Activated T-helper 17 cell treated with anti-CD3 and anti-CD28 coated beads, Interleukin-2, amount 50 U/mL, for 72 hours (primary cell): ENCODE measurements at places on chromosomes 1 and 21.

GRCh38 chr1:60133000-60133673, 59.6 kb upstream of the C1orf87 start:
- no peak overlapping the region for H3K27ac ChIP-seq
- no peaks in the 10 kb centered on the region for H3K27me3 ChIP-seq
- ATAC-seq = peak; percentile 31
- no peaks in the 10 kb centered on the region for H3K36me3 ChIP-seq
- no peaks in the 10 kb centered on the region for H3K4me1 ChIP-seq
- no peak overlapping the region for H3K4me3 ChIP-seq

- no peak overlapping the region for H3K27ac ChIP-seq
- H3K36me3 ChIP-seq = peaks cover 32% of the 10 kb centered on the region
- no peaks in the 10 kb centered on the region for H3K27me3 ChIP-seq
- no peak overlapping the region for H3K4me3 ChIP-seq
- no peak for ATAC-seq
- H3K4me1 ChIP-seq = peaks cover 49% of the 10 kb centered on the region
Measured at GRCh38 chr1:176199707-176200106, 7.4 kb downstream of the COP1 start.

- ATAC-seq = no peak
- H3K4me1 ChIP-seq = no peaks in the 10 kb centered on the region
- peaks cover 14% of the 10 kb centered on the region for H3K36me3 ChIP-seq
- H3K4me3 ChIP-seq = no peak overlapping the region
- H3K27me3 ChIP-seq = no peaks in the 10 kb centered on the region
Measured at GRCh38 chr1:243258731-243259130, 2.9 kb downstream of the SDCCAG8 start.

GRCh38 chr1:154867064-154867825, 2.8 kb downstream of the KCNN3 start:
- ATAC-seq = peak; percentile 76
- H3K27me3 ChIP-seq = peaks cover 51% of the 10 kb centered on the region
- H3K27ac ChIP-seq = no peak overlapping the region
- no peak overlapping the region for H3K4me3 ChIP-seq
- H3K36me3 ChIP-seq = no peaks in the 10 kb centered on the region

DNA sequence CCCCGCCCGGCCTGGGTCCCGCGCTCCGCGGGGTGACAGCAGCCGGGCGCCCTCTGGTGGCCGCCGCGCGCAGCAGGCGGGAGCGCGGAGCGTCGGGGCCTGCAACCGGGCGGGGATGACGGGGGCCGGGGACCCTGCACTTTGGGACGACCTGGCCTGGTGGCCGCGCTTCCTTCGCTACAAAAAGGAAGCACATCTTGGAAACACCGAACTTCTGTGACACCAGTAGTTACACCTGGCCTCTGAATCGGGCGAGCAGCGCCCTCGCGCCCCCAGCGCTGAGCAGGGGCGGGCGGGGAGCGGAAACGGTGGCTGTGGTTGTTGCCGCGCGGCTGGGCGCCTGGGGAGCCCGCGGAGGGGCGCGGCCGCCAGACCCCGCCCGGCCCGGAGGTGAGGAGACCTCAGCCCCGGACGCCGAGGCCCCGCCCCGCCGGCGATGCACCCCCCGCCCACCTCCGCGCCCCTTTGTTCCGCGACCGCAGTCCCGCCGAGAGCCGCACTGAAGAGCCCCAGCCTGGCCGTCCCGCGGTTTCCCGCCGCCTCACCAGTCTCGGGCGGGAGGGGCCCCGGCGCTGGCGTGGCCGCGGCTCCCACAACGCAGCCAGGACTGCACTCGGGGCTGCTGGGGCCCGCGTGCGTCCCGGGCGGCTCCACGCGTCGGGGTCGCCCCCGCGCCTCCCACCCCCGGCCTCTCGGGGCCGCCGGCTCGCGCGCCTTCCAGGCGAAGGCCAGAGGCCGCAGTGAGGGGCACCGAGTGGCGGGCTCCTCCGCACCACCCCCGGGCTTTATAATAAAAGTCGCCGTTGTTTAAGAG, 59.3 kb downstream of the H3-3A start:
- H3K4me1 ChIP-seq = peaks cover 9% of the 10 kb centered on the region
- H3K27me3 ChIP-seq = no peaks in the 10 kb centered on the region
- H3K36me3 ChIP-seq = no peaks in the 10 kb centered on the region

GRCh38 chr1:180956028-180956640, 43.4 kb downstream of the KIAA1614 start:
- no peak overlapping the region for H3K27ac ChIP-seq
- no peaks in the 10 kb centered on the region for H3K27me3 ChIP-seq
- H3K4me3 ChIP-seq = no peak overlapping the region
- ATAC-seq = no peak
- H3K36me3 ChIP-seq = peaks cover 23% of the 10 kb centered on the region

DNA sequence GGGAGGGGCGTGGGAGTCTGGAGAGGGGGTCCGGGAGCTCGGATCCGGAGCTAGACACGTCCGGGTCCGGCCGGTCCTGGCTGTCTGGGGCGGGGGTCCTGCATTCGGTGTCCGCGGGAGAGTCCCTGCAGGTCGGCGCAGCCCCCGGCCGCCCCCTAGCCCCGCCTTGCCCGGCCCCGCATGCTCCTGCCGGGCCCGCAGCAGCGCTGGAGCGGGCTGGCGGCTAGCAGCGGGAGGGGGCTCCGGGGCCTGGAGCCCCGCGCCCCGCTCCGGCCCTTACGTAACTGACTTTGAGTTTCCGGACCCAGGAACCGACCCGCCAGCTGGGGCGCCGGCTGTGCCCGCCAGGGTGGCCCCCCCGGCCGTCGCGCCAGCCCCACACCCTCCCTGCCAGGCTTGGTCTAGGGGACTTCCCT, 26.9 kb upstream of the EPB41 start:
- no peaks in the 10 kb centered on the region for H3K27me3 ChIP-seq
- peaks cover 7% of the 10 kb centered on the region for H3K36me3 ChIP-seq
- peaks cover 21% of the 10 kb centered on the region for H3K4me1 ChIP-seq
- ATAC-seq = no peak

DNA sequence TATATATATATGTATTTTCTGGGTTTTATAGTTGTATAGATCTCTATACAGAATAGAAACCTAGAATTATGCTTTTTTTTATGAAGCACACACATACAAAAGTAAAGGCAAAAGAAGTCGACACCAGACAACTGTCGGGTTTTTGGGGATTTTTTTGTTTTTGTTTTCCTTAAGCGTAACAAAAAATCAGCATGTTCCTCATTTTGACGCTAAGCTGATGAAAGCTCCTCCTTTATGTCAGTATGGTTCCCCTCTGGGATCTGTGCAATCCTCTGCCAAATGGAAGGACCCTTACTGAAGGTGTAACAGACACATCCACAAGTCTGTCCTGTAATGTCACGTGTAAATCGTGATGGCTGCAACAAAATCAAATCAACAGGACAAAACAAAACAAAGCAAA, 226.2 kb downstream of the RHOU start:
- no peak overlapping the region for H3K4me3 ChIP-seq
- no peak for ATAC-seq
- H3K4me1 ChIP-seq = no peaks in the 10 kb centered on the region
- no peaks in the 10 kb centered on the region for H3K36me3 ChIP-seq

GRCh38 chr1:172138634-172139033, 281.9 kb upstream of the C1orf105 start:
- H3K4me3 ChIP-seq = no peak overlapping the region
- no peaks in the 10 kb centered on the region for H3K36me3 ChIP-seq
- H3K4me1 ChIP-seq = peaks cover 13% of the 10 kb centered on the region
- H3K27me3 ChIP-seq = peaks cover 3% of the 10 kb centered on the region
- ATAC-seq = no peak
- H3K27ac ChIP-seq = no peak overlapping the region

GRCh38 chr1:83850834-83851233, 148.1 kb downstream of the TTLL7 start:
- no peak overlapping the region for H3K4me3 ChIP-seq
- H3K27ac ChIP-seq = no peak overlapping the region
- peaks cover 5% of the 10 kb centered on the region for H3K27me3 ChIP-seq
- ATAC-seq = no peak
- no peaks in the 10 kb centered on the region for H3K36me3 ChIP-seq

DNA sequence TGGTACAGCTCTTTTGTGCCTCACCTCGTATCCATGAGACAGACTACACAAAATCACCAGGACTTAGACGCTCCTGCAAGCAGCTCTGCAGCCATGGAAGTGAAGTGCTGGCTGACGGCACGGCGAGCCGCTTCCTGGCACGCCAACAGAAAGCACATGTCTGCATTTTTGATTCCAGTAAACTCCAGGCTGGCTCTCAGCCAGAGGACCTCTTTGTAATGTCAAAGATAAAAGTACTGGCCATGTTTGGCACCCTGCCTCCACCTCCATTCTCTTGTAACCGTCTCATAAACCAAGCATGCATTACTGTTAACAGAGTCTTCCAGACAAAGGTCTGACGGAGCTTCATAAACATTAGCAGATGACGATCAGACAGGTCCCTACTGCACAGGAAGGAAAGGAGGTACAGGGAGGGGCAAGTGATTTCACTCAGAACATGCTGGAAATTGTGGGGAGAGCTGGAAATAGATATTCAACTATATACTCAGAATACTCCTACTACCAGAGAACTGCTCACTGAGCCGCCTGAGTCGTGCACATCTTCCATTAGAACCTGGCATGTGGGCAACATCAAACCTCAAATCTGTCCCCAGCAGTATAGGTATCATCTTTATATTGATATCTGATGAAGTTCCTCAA, 632.0 kb downstream of the SMYD3 start:
- no peak for ATAC-seq
- H3K4me1 ChIP-seq = no peaks in the 10 kb centered on the region
- H3K4me3 ChIP-seq = no peak overlapping the region
- H3K27me3 ChIP-seq = no peaks in the 10 kb centered on the region
- no peaks in the 10 kb centered on the region for H3K36me3 ChIP-seq

GRCh38 chr21:42448686-42449085, 45.0 kb downstream of the UBASH3A start:
- no peaks in the 10 kb centered on the region for H3K27me3 ChIP-seq
- H3K36me3 ChIP-seq = peaks cover 46% of the 10 kb centered on the region
- H3K4me1 ChIP-seq = peaks cover 32% of the 10 kb centered on the region
- no peak overlapping the region for H3K4me3 ChIP-seq
- no peak for ATAC-seq

DNA sequence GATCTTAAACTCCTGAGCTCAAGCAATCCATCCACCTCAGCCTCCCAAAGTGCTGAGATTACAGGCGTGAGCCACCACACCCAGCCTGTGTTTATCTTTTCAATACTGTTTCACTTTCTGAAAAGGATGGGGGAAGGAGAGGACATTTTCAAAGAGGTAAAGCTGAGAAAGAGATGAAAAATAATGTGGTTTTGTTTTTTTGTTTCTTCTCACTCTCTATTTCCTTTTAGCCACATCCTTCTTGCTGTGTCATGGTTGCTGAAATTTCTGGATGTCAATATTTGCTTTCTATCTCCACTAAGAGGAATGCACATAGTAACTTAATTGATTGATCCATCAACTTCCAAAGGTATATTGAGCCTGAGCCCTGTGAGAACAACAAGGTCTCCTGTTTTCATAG, 6.4 kb upstream of the C1orf21 start:
- no peak for ATAC-seq
- no peak overlapping the region for H3K4me3 ChIP-seq
- no peak overlapping the region for H3K27ac ChIP-seq
- peaks cover 45% of the 10 kb centered on the region for H3K27me3 ChIP-seq

DNA sequence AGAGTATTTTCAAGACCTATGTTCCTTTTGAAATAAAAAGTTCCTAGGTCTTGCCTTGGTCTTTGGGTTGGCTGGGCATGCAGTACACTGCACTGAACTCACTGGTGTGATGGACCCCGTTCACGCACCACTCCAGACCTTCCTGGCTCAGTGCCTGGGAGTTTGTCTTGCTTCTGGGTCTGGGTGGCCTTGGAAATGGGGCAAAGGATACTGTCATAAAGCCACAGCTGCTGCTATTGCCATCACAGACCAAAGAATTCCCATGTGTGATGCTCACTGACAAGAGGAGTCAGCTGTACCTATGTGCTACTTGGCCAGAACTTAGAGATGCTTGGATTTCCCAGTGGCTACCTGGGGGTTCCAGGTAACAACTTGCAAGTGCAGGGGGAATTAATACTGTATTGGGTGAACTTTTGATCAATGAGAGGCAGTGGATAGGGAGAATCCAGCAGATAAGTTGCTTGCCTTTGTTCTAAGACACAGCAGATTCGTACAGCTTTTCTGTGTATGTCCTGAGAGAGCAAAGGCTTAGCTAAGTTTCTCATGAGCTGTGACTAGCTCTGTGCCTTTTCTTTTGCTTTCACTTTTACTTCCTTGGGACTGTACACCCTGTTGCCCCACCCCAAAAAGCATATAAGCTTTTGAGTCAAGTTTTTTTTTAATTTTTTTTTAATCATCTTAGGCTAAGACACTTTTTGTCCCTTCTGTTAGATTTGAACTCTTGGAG, 115.3 kb downstream of the RUNX1 start:
- H3K27me3 ChIP-seq = no peaks in the 10 kb centered on the region
- H3K4me3 ChIP-seq = peak overlapping the region; percentile 83
- H3K4me1 ChIP-seq = peaks cover 61% of the 10 kb centered on the region
- H3K36me3 ChIP-seq = no peaks in the 10 kb centered on the region
- H3K27ac ChIP-seq = peak overlapping the region; percentile 89
- ATAC-seq = peak; percentile 85

GRCh38 chr1:203101813-203102634, 16.2 kb upstream of the MYOG start:
- no peak overlapping the region for H3K4me3 ChIP-seq
- H3K27me3 ChIP-seq = peaks cover 23% of the 10 kb centered on the region

DNA sequence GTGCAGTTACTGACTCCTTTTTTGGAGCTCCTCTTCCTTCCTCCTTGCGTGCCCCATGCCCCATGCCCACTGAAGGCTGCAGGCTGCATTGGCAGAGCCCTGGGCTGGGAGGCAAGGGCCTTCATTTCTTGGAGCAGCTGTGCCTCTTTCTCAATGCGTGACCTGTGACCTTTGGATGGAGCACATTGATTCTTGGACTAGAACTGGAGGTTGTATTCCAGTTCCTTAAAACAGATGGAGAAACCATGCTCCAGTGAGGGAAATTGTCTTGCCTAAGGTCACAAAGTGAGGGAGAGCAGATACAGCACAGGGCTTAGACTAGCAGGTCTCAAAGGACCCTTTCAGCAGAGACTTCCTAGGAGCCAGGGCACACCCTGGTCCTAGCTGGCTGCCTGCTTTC, 9.0 kb downstream of the TMEM269 start:
- no peak for ATAC-seq
- H3K4me3 ChIP-seq = no peak overlapping the region
- H3K27me3 ChIP-seq = no peaks in the 10 kb centered on the region
- H3K36me3 ChIP-seq = no peaks in the 10 kb centered on the region
- H3K4me1 ChIP-seq = peaks cover 4% of the 10 kb centered on the region
- H3K27ac ChIP-seq = no peak overlapping the region
